ENCODE measurements at places on chromosomes 3 and 15.
A peak's percentile ranks its signal among the peaks of the same experiment; 100 is the strongest.

DNA sequence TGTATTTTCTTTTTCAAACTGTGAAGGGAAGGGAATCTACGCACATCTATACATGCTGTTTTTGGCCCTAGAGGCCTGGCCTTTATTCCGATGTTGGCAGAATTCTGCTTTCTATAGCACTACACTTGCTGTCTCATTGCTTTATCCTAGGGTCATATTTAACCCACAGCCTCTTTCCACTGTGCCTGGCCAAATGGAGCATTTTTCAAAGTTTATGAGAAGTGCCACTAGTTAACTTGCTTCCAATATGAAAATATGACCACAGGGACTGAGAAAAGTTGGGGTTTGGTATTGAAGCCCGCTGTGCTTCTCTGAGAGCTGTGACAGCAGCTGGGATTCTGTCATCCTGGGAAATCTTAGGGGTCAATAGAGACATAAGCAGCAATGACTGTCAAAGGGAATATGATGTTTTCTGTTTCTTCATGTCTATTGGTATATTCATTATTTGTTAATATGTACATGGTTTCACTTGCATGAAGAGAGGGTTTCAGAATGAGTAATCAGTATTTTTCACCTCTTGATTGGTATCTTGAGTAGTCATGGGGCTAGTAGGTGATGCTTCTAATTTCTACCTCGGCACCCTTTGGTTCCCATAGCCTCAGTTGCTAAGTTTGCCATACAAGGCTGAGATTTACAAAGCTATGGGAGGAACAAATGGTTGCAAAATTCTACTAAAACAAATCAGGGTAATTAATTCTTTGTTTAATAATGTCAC lies 275.8 kb upstream of the RBMS3 start:
- DNase-seq, result no peak

DNA sequence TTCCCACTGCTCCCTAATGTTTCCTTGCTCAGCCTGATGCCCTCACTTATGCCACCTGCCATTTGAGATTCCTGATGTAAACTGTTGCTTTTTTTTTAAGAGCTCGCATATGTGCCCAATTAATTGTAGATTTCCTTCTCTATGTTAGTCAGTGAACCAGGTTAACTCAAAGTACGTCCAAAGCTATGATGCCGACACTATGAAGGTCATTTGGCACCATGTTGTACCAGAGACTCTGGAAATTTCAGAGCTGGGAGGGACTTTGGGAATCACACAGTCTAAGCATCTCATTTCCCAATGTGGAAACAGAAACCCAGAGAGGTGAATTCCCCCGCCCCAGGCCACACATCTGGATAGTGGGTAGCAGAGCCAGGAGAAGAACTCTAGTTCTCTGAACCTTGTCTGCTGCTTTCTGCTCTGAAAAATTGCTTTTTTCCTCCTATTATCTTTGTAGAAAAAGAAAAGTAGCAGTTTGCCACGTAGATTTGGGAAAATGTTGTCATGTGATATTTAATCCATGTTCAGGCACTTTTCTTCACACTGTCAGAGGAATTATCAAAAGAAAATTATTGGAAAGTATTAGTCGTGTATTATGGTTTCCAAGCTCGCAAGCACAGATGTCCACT lies 38.5 kb upstream of the TNFAIP8L3 start:
- DNase-seq, result no peak

DNA sequence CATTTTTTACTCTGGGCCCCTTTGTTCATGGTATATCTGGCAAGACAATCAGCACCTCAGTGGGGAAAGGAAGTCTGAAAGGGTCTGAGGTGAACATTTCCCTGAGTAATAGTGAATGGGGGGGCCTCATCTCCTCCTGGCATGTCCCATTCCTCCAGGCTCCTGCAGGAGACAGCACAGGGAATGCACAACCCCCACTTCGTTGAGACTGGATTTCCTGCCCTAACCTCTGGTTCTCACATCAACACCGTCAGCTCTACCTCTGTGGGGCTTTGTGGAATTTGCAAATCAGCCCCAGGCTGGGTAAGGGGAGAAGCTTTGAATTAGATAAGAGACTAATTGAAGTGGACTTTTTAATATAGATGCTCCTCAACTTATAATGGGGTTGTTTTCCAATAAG lies 168.3 kb upstream of the TRIM42 start:
- DNase-seq, result no peak

DNA sequence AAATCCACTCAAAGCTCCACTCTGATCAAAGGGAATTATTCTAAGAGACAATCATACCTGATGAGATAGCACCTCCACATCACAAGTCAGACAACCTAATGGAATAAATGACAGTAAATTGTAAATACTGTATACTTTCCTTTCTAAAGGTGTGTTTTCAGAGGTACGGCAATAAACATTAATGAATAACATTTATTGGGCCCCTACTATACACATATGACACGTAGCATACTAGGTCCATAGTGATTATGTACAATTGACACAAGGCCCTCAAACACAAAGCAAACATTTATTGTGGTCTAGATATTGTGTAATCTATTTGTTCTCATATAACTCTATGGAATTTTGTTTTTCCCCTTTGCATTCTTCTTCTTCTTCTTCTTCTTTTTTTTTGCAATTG lies 429.8 kb downstream of the FOXP1 start:
- peak; percentile 28 for DNase-seq

DNA sequence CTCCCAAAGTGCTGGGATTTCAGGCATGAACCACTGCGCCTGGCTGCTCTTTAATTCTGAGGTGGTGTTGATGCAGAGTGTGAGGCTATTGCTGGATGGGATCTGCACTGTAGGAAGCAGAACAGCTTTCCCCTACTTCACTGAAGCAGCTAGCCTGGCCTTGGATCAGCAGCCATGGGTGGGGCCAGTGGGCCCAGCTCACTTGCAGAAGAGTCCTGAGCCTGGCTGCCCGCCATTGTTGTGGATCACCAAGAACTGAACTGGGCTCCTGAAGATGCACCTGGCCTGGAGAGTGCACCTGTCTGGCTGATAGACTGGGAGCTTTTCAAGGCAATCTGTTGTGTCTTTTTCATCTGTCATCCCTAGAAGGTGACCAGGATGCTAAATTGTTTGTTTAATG lies 11.9 kb downstream of the TLNRD1 start:
- DNase-seq, result no peak

- no peak for DNase-seq
Measured at GRCh38 chr3:142278451-142278850, 53.1 kb upstream of the GK5 start.

DNA sequence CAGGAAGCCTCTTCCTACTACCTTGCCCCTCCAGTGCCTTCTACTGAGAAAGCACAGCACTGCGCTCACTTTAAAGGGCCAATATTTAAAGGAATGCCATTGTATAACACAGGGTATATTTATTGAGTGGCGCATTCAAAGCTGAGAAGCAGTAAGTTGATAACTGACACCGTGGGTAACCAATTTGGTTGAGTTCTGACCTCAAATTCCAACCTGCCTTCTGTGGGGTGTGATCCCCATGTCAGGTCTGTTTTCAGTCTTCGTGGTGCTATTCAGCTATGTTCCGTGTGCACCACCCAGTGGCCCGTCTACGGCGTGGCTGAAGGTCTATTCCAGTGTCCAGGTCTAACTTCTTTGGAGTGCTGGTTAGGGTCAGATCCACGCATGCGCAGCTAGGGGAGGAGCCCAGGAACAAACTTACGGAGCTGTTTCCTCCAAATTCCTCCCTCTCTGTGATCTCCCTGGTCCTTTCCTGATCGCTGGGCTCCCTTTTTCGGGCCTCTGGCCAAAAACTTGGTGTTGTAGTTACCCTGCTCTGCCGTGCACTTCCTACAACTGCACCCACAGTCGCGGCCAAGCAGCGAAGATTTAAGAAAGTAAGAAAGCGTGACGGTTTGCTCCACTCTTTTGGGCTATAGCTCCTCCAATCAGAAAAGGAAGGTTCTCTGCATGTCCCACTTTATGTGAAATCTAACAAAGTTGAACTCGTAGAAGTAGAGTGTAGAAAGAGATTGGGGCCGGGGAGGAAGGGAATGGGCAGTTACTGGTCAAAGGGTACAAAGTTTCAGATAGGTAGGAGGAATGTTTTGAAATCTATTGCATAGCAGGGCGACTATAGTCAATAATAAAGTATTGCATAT lies 7.7 kb downstream of the LRRC2 start:
- DNase-seq, result peak; percentile 54

GRCh38 chr15:69290346-69291164 lies 8.2 kb upstream of the PAQR5 start:
- DNase-seq, result no peak

- DNase-seq, result no peak
Measured at GRCh38 chr15:31774045-31774444, 256.3 kb upstream of the CHRNA7 start.

- no peak for DNase-seq
Measured at GRCh38 chr3:169815590-169816150, 3.0 kb upstream of the LRRC34 start.

DNA sequence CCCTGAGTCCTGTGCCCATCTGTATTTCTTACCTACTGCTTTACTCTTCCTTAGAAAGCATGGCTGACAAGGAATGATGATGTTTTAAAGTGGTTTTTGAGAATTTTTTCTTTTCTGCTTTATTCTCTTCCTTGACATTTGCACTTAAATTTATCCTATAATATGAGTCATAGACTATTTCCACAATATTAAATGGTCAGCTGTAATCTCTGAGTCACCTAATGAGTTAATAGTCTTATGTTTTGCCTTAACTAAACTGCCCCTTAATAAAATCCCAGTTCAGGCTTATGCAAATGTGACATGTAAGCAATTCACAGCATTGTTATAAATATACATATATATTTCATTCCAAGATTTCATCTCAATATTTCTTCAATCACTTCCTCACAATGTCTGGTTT lies 23.8 kb downstream of the MEIS2 start:
- no peak for DNase-seq

- no peak for DNase-seq
Measured at GRCh38 chr15:69154684-69155083, 5.8 kb upstream of the GLCE start.

- no peak for DNase-seq
Measured at GRCh38 chr3:42769477-42770131, 3.4 kb downstream of the CCDC13 start.

GRCh38 chr3:143206955-143207337 lies 87.4 kb downstream of the CHST2 start:
- DNase-seq, result no peak

DNA sequence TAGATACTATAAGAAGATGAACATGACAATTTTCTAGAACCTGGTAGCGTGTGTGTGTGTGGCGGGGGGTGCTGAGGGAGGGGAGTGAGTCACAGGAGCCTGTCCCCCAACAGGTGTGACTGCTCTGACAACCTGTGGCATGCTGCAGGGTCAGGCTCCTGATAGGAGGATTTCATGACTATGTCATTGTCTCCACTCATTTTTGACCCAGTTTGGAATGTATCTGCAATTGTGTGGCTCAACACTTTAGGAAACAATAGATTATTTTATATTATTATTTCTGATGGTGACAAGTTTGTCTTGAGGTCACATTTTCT lies 9.3 kb upstream of the VILL start:
- no peak for DNase-seq

GRCh38 chr3:70565861-70566260 lies 253.4 kb upstream of the MDFIC2 start:
- no peak for DNase-seq

GRCh38 chr3:190027116-190027515 lies 93.6 kb downstream of the P3H2 start:
- no peak for DNase-seq

DNA sequence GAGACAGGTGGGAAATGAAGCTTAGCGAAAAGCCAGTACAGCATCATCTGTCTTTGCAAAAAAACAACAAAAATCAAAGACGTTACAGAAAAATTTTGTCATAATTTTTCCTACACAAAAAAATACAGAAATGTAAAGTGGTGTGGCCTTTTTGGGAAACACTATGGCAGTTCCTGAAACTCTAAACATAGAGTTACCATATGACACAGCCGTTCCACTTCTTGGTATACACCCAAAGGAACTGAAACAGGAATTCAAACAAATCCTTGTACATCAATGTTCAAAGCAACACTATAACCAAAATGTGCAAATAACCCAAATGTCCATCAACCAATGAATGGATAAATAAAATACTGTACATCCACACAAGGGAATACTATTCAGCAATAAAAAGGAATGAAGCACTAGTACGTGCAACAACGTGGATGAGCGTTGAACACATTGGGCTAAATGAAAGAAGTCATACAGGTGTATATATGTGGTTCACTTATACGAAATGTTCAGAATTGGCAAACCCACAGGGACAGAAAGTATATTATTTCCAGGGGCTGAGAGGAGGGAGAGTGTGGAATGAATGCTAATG lies 46.8 kb downstream of the GLB1 start:
- DNase-seq, result no peak

GRCh38 chr3:69204315-69204957 lies 82.0 kb upstream of the LMOD3 start:
- no peak for DNase-seq

GRCh38 chr3:107013641-107014040 lies 363.6 kb upstream of the CCDC54 start:
- no peak for DNase-seq

GRCh38 chr3:143884861-143885260 lies 36.6 kb upstream of the SLC9A9 start:
- no peak for DNase-seq

GRCh38 chr3:11818033-11818432 lies 28.7 kb downstream of the TAMM41 start:
- DNase-seq, result no peak

DNA sequence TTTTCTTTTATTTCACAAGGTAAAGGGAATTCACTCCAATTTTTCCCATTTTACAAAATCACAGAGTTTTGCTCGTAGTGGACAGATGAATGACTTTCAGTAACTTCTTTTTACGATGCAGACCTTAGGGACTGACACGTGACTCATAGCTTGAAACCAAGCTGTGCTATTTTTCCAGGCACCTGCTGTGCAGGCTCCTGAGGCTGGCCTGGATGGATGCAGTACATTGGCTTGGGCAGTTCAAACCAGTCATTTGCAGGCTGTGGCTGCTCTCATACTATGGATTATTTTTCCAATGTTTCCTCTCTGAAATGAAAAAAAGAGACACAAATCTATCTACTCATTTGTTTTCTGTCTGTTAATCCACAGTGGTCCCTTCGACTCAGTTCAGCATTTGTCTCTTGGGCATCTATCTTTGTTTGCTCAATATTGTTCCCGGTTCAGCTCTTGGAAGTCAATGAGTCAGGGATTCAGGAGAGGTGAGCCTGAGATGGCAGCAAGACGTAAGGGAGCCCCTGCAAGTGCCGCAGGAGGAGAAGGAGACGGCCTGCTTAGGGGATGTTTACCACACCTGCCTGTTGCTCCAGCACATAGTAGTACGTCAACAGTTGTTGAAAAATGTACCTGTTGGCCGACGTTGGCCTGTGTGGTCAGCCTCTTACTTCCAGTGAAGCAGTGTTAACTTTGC lies 92.8 kb downstream of the SV2B start:
- peak; percentile 18 for DNase-seq
